ENCODE measurements at places on chromosomes 3 and 15.

GRCh38 chr15:59352683-59353082, 20.0 kb downstream of the MYO1E start:
- no peak for DNase-seq

DNA sequence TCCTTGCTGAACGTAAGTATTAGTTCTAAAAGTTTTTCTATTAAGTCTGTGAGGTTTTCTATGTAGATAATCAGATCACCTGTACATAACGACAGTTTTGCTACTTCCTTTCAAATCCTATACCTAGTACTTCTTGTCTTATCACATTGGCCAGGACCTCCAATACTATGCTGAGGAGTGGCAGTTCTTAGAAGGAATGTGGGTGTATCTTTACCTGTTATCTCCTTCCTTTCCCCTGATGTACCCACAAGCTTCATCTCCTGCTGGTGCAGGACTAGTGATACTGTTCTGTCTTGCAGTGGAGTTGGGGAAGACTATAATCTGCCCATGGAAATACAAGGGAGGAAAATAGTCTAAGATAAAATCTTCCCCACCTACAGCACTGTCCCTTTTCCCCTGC, 16.8 kb upstream of the CA12 start:
- no peak for DNase-seq

DNA sequence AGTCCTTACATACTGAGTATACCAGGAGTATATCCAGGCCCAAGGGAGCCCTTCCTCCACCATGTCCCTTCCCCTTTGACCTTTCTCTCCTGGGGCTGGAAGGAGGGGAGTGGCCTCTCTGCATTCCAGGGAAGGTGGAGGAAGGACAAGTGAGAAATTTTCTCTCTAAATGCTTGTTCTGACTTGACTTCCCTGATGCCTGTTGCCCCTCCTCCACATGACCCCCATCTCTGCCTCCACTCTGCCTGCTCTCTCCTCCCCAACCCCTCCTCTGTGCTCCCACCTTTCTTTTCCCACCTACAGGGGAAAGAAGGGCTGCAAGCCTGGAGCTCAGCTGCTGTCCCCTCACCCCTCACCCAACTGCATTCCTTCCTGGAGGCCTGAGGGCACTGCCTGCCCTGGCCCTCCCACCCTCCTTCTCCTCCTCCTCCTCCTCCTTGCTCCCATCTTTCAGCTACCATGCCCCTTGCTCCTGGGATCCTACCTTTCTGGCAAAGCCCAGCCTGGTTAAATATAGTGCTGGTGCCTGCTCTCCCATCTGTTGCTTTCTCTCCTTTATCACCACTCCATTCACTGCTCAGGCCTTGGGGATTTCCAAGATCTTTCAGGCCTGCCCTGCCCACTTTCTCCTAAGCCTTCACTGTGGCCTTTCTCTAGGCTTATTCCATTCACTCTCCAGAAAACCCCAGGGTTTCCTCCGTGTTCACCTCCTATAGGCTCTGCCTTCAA, 8.5 kb upstream of the DAG1 start:
- DNase-seq = no peak

GRCh38 chr3:86744051-86744450, 246.9 kb downstream of the VGLL3 start:
- peak; percentile 34 for DNase-seq

DNA sequence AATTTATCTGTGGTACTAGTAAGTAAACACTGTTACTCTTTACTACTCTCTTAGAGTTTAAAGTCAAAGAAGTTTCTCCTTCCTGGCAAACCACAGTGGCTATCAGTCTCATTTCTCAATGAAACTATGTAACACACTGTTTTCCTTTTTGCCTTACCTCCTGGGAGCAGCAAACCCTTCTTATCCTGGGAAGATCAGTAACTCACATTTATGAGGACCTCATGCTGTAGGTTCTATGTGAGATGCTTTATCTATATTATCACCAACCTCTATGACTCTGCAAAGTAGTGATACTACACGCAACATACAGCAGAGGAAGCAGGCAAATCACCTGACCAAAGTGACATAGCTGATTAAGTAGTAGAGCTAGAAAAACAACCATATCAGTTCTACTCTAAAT, 35.3 kb downstream of the PBRM1 start:
- DNase-seq = no peak

GRCh38 chr3:194148383-194148782, 12.4 kb downstream of the HES1 start:
- no peak for DNase-seq

DNA sequence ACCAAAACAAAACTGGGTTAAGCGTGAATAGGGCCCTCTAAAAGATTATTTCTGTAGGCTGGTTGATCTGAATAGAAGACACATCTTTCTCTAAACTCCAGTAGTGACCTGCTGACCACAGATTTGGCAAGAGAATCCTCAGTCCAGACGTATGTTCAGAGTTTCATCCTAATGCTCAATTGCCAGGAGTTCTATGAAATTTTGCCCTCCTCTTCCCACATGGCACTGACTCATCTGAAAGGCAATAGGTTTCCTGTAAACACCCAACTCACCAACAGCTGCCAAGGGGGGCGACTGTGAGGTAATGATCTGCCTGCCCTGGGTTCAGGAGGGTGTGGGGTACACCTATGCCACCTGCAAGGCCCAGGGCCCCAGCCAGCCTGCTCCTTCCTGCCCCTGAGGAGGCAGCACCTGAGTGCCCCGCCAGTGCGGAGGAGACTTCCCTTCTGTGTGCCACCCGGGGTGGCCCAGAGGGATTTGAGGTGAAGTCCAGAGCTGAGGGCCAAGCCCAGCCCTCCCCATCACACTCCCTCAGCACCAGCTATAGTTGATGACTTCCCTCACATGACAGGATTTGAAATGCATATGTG, 8.4 kb upstream of the PLA2G4D start:
- DNase-seq = no peak

DNA sequence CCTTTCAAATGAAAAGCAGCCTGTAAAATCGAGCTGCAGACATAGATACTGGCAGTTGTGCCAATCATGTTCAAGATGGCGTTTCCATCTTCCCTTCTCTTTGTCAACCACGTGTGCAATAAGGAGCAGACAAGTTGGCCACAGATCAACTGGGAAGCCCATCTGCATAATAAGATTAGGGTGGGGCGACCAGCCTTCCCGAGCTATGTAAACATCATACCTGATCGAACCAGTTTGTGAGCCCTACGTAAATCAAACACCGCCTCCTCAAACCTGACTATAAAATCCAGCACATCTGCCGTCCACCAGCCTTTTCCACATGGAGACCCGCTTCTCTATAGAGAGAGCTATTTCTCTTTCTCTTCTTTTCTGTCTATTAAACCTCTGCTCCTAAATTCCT, 37.2 kb downstream of the TRIM42 start:
- no peak for DNase-seq

GRCh38 chr3:47971081-47971480, 45.1 kb downstream of the MAP4 start:
- no peak for DNase-seq

DNA sequence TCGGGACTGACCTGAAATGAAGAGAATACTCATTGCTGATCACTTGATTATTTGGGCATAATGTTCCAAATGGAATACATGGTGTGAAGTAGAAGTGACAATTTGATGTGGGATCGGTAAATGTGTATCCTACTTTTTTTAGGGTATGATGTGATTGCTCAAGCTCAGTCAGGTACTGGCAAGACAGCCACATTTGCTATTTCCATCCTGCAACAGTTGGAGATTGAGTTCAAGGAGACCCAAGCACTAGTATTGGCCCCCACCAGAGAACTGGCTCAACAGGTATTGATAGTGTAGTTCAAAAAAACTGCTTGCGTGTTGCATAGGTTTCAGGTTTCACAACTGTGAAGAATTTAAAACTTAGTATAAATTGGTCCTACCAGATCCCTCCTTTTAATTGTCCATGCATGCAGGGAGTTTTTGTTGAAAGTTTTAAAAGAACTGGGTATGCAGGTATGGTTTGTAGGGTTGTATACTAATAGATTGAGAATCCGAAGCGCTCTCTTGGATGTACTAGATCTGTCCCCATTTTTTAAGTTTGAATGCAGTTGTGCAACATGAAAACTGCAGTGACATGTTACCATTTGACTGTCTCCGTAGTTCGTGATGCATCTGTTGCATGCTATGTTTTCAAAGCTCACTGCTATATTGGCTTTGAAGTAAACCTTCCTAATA, 1.6 kb downstream of the EIF4A2 start:
- DNase-seq = no peak

DNA sequence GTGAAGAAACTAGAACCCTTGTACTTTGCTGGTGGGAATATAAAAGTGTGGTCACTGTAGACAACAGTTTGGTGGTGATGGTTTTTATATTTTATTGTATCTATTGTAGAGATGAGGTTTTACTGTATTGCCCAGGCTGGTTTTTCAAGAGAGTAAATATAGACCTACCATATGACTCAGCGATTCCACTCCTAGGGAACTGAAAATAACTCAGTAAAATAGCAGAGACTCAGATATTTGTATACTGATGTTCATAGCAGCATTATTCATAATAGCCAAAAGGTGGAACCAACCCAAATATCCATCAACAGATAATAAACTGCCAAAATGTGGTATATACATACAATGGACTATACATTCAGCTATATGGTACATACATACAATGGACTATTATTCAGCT, 68.8 kb upstream of the IL12A start:
- DNase-seq = no peak

- DNase-seq = no peak
Measured at GRCh38 chr15:75483961-75484360, 32.5 kb upstream of the SIN3A start.

- no peak for DNase-seq
Measured at GRCh38 chr15:56956538-56956937, 38.1 kb downstream of the TCF12 start.

- DNase-seq = no peak
Measured at GRCh38 chr15:38518084-38518483, 46.5 kb downstream of the RASGRP1 start.

DNA sequence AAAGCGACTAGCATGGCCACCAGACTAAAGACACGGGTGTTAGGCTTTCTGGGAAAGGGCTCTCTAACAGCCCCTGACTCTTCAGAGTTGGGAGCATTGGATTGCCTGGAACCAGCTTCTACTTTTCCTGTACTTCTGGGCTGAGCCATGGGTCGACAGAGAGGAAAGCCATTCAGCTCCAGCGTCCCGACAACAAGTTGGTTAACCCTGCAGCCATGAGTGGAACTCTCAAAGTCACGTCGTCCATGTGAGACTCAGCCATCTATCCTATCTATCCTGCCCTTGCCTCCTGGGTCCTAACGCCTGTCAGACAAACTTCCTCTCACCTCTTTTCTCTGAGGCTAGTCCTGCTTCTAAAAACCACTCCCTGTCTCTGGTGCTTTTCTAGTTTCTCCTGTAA, 32.6 kb upstream of the TBC1D5 start:
- DNase-seq = no peak

- no peak for DNase-seq
Measured at GRCh38 chr15:90097475-90097874, 4.8 kb downstream of the IDH2 start.

DNA sequence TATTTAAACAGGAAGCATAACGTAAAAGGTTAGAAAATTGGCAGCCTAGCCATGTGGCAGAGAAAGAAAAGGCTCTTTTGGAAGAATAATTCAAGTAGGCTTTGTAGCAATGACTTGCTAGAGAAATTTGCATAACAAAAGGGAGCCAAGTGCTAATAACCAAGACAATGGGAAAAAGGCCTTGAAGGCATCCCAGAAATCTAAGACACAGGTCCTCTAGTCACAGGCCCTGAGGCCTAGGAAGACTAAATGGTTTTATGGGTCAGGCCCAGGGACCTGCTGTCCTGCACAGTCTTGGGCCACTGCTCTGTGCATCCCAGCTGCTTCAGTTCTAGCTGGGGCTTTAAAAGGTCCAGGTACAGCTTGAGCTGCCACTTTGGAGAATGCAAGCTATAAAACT, 78.5 kb downstream of the FGF7 start:
- no peak for DNase-seq

GRCh38 chr15:40282869-40283614, at the start of gene ANKRD63:
Gene ANKRD63, minus strand, starts transcription at chr15:40283064. Its CDS starts 478 bp downstream, at chr15:40282586.
- no peak for DNase-seq

GRCh38 chr3:111662907-111663306, 67.8 kb upstream of the ZBED2 start:
- no peak for DNase-seq

DNA sequence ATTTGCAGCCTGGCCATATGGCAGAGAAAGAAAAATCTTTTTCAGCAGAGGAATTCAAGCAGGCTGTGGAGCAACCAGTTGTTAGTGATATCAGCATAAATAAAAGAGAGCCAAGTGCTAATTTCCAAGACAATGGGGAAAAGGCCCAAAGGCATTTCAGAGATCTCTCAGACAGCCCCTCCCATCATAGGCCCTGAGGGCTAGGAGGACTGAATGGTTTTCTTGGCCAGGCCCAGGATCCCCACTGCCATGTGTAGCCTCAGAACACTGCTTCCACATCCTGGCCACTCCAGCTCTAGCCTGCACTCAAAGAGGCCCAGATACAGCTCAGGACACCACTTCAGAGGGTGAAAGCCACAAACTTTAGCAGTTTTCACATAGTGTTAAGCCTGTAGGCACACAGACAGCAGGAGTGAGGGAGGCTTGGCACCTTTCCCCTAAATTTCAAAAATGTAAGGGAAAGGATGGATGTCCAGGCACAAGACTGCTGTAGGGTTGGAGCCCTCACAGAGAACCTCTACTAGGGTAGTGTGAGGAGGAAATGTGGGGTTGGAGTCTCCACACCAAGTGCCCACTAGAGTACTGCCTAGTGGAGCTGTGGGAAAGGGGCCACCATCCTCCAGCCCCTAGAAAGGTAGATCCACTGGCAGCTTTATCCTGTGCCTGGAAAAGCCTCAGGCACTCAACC, 191.4 kb downstream of the TBL1XR1 start:
- DNase-seq = no peak

- no peak for DNase-seq
Measured at GRCh38 chr3:97359977-97360376, 404.6 kb upstream of the ARL6 start.

DNA sequence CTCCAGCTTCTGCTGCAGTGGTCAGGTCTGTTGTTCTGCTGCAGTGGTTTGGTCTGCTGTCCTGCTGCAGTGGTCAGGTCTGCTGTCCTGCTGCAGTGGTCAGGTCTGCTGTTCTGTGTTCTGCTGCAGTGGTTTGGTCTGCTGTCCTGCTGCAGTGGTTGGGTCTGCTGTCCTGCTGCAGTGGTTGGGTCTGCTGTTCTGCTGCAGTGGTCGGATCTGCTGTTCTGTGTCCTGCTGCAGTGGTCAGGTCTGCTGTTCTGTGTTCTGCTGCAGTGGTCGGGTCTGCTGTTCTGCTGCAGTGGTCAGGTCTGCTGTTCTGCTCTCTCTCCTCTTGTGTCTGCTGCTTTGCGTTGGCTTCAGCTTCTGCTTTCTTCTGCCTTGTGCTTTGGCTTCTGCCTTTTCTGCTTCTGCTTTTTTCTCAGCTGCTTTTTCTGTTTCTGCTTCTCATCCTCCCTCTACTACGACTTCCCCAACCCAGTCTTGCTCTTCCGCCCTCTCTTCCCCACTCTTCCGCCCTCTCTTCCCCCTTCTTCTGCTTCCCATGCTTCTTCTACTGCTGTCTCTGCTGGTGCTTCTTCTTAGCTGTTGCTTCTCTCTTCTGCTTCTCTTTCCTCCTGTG, 50.7 kb downstream of the FAM43A start:
- DNase-seq = no peak
